ENCODE measurements at places on chromosomes 7 and 10.

DNA sequence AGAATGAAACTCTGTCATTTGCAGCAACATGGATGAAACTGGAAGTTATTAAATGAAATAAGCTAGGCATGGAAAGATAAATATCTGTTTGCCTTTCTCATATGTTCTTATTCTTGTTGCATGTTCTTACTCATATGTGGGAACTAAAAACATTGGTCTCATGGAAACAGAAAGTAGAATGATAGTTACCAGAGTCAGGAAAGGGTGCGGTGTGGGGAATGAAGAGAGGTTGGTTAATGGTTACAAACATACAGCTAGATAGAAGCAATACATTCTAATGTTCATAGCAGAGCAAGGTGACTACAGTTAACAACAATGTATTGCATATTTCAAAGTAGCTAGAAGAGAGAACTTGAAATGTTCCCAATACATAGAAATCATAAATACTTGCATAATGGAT, 105.1 kb downstream of the FAM107B start:
- no peak for DNase-seq

- no peak for DNase-seq
Observed at GRCh38 chr10:28137907-28138880, 139.3 kb upstream of the ODAD2 start.

DNA sequence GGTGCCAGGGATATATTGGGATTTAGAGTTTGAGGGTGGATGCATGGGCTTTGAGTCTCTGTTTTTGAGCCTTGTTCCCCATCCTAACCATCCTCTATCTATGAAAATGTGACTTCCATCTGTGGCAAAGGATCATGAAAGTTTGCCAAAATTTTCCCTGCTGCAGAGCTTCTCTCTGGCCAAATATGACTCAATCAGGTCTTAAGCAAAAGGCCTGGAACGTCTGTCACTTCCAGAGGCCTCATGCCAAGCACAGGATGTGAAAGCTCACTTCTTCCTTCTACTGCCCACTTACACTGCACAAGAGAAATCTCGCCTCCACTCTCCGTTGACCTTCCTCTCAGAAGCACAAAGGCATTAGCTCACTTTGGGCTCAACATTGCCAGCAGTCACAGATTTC, 696.9 kb upstream of the NRP1 start:
- no peak for DNase-seq

DNA sequence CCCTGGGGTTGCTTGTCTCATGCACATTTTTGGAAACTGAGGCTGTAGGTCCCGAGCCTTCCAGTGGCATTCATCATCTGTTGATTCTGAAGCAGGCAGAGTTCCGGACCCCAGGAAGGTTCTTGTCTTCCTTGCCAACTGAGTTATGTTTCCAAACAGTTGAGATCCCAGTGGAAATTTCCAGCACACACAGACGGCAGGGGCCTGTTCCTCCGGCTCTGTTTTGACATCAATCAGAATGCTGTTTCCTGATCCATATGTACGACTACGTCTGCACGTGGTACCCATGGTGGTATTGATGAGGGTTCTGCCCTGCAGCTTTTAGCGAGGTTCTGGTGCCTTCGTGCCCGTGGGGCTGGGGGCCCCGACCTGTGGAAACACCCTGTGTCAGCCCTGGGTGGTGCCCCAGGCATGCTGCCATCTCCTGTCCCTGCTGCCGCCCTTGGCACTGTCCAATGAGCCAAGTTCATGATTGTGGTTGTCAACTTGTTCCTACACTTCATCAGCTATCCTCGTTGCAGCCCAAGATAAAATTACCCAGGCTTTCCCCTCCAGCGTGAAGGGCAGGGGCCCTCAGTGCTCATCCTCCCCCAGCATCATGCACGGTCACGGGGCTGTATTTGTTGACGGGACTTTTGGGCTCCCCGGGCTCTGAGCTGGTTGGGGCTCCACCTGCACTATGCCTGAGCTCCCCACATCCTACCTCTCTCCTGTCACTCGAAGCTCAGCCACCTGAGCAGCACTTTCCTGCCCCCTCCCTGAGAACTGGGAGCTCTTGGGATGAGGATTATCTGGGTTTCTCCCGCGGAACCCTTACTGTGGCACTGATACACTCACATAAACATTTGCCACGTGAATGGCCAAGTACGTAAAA, 7.8 kb upstream of the DPYSL4 start:
- DNase-seq, result no peak

GRCh38 chr7:97982647-97983046, 7.3 kb downstream of the OCM2 start:
- DNase-seq, result no peak

- DNase-seq, result no peak
Observed at GRCh38 chr7:30924624-30925023, 13.0 kb downstream of the AQP1 start.

GRCh38 chr7:129707910-129708499, 96.5 kb downstream of the NRF1 start:
- DNase-seq, result no peak

GRCh38 chr7:120738816-120739215, 119.1 kb downstream of the TSPAN12 start:
- DNase-seq, result no peak

Measured in activated naive CD4-positive, alpha-beta T cell treated with Interleukin-2 at 50 U/mL for 16 hours (primary cell).